Cortex of kidney (tissue), 1 donor: ENCODE measurements at places on chromosomes 12 and 14.

GRCh38 chr12:92278378-92278828, 132.8 kb upstream of the BTG1 start:
- no peak for DNase-seq

GRCh38 chr14:103576371-103577024, 13.7 kb downstream of the COA8 start:
- no peak for DNase-seq

- no peak for DNase-seq
Observed at GRCh38 chr12:25993901-25994651, 35.6 kb downstream of the RASSF8 start.

DNA sequence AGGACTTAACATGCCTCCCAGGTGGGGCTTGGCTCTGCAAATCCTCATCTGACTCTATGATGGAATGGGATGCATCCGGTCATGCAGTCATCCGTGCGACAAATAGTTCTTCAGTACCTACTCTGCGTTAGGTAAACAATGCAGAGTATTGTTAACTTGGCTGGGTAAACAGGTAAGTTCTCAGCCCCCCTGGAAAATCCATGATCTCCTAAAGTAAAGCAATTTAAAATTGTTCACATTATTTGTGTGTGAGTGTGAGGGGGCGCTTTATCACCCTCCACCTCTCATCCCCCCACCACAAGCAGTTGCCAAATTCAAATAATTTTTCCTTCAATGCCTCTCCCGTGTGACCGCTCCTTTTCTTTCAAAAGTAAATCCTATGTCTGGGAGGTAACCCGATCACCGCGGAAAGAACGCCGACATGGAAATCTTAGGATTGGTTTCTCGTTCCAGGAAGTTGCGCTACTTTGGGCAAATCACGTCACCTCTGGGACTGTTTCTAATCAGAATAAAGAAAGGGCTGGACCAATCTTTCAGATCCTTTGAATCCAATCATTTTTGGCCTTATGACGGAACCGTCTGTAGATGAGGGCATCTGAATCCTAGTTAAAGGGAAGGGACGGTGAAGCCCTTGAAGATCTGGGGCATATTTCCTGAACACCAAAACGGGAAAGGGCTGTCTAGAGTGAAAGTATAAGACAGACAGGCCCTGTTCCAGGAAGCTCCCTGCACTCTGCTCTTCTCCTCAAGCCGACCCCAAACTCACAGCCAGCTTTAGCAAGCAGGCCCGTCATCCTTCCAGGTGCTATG, 44.0 kb upstream of the SINHCAF start:
- no peak for DNase-seq

DNA sequence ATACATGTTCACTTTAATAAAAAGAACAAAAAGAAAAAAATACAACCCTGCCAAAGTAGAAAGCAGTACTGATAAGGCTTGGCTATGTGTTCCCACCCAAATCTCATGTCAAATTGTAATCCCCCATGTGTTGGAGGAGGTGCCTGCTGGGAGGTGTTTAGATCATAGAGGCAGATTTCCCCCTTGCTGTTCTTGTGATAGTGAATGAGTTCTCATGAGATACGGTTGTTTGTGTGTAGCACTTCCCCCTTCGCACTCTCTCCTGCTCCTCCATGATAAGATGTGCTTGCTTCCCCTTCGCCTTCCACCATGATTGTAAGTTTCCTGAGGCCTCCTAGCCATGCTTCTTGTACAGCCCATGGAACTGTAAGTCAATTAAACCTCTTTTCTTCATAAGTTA, 59.9 kb downstream of the USP15 start:
- no peak for DNase-seq

DNA sequence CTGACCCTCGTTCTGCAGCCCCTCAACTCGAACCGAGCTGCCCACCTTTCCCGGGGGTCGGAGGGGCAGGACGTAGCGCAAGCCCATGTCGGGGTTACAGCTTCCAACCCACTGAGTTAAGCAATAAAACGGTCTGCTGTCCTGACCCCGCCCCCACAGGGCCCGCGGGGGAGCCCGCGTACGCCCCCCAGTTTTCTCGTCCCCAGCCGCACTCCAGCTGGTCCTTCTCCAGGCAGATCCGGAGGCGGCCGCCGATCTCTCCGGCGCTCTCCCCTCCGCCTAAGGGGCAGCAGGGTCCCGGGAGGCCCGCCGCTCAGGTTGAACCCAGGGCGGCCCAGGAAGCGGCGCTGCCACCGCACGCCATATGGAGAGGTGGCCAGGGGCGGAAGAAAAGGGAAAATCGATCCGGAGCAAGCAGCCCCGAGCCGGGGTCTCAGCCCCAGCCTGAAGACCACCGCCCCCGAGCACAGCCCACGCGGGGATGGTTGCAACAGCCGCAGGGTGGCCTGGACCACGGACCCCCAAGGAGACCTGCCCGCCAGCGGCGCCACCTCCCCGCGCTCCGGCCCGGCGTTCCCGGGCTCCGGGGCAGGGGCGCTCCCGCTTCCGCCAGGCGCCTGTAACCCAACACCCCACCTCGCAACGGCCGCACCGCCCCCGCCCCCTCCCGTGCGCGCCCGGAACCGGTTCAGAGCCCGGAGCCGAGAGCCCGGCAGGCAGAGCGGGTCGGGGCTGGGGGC, 760 bp downstream of the ACTN1 start:
- DNase-seq = no peak

GRCh38 chr12:86663173-86663572, 407.0 kb upstream of the MGAT4C start:
- DNase-seq = no peak

DNA sequence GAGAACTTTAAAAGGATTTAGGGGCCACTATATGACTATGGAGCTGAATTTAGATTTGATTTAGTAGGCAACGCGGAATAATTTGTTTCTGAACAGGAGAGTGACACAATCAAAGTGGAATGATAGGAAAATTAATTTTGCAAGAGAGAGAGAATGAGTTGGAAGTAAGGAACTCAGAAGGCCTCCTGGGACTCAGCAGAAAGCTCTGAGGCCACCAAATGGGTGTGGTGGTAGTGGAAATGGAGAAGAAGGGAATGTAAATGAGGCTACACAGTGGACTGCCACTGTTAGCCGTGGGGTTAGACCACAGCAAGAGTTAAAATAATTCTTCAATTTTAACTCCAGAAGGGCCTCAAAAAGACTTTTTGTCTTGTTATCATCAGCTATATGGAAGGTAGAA, 102.7 kb downstream of the LRRK2 start:
- DNase-seq = no peak

GRCh38 chr12:111424189-111424792, 18.6 kb downstream of the SH2B3 start:
- DNase-seq = no peak

- DNase-seq = no peak
Observed at GRCh38 chr12:58424735-58425392, 483.5 kb downstream of the ATP23 start.

DNA sequence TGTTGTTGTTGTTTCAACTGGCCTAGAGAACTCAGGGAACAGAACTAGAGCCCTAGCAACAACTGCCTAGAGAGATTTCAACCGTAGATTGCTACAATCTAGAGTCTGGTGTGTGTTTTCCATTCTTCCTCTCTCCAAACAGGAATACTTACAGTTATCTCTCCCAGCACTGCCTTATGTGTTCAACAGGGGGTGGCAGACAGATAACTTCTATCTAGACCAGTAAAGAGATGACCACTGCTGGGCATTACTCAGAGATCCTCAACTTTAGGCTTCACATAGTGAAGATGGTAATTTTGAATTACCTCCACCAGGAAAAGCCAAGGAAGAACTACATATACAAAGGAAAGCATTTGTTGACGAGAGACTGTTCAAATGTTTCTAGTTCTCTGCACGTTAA, 4.8 kb downstream of the TXNDC16 start:
- no peak for DNase-seq

DNA sequence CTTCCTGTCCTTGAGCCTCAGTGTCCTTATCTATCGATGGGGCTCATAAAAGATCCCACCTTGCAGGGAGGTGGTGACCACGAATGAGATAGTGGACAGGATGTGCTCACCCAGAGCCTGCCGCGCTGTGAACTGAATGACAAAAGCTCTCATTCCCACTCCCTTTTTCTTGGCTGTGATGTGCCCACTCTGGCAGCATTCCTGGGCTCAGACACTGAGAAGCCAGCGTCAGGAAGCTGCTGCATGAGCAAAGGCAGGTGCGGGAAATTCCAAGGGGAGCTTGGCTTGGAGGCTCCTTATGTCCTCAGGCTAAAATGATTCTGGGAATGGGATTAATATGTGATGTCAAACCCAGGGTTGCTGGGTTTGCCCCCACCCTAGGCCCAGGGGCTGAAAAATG, 61.6 kb downstream of the EFCAB11 start:
- DNase-seq = no peak

- no peak for DNase-seq
Observed at GRCh38 chr12:14772946-14773345, 30.3 kb downstream of the WBP11 start.

- DNase-seq = no peak
Observed at GRCh38 chr12:18296909-18297280, 35.6 kb downstream of the PIK3C2G start.

DNA sequence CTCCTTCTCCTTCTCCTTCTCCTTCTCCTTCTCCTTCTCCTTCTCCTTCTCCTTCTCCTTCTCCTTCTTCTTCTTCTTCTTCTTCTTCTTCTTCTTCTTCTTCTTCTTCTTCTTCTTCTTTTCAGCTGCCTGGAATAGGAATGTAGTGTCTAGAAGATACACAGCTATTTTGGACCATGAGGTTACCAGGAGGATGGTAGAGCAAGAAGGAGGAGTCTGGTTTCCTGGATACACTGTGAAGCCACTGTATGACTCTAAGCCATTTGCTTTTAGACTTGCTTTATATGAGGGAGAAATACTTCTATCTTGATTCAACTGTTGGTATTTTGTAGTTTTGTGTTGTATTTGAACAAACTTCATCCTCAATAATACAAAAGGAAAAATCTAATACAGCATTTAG, 3.0 kb upstream of the MYBPC1 start:
- DNase-seq = no peak

- no peak for DNase-seq
Observed at GRCh38 chr14:20904393-20905029, 13.3 kb downstream of the RNASE3 start.

DNA sequence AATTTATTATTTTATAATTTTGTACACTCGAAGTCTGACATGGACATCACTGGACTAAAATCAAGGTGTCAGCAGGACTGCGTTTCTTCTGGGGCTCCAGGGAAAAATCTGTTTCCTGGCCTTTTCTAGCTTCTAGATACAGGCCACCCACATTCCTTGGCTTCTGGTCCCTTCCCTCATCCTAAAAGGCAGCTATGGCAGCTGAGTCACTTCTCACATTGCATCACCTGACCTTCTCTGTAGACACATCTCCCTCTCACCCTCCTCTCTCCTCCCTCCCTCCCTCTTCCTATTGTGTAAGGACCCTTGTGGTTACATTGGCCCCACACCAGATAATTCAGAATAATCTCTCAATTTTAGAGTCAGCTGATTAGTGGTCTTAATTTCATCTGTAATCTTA, 92.4 kb downstream of the RPS6KA5 start:
- DNase-seq = no peak

- no peak for DNase-seq
Observed at GRCh38 chr12:133233993-133234564, 1.6 kb downstream of the ANHX start.

DNA sequence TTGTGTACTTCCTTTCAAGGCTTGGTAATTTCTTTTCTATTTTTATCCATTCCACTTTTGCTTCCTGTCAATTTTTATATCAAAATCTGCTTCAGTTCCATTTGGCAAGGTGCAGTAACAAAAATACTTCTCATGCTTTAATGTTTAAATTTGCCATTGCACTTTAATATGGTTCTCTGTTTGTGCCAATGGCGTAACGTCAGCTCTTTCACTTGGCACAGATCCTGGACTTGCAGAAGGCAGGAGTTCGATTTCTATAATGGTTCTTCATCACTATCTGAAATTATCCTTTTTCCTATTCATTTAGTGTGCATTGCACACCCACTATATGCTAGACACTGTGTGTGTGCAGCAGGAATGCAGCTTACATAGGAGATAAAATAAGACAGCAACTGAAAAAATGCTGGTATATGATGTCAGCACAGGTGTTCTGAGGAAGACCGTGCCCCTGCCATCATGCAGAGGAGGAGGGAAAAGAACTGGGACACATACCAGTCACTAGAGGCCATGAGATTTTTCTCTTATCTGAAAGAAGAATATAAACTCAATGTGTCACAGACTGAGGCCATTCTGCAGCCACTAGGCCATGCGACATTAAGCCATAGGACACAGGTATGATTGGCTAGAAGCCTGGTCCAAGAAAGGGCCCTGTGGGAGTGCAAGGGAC, 298.2 kb downstream of the RPAP3 start:
- DNase-seq = no peak

GRCh38 chr12:2284857-2285256, 232.1 kb downstream of the CACNA1C start:
- DNase-seq = no peak

DNA sequence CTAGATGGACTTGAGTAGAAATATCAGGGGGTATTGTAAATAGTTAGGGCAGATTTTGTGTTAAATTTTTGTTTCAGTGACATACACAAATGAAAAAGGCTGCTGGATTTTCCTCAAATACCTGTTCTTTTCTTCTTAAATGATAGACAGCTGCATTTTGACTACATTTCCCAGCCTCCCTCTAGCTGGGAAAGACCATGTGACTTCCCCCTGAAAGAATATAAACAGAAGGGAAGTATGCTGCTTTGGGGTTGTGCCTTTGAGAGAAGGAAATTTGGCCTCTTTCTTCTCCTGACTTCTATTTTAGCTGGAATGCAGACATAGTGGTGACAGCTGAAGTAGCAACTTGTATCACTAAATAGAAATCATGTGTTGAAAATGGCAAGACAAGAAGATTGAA, 476.1 kb upstream of the SYT1 start:
- no peak for DNase-seq
